ENCODE measurements at places on chromosomes 2 and 18. TPM values are rescaled to one million over a fixed set of nuclear protein-coding genes. Genes with fewer than 3 reads are reported as not detected.
A peak's percentile ranks its signal among the peaks of the same experiment; 100 is the strongest.

- ATAC-seq: peak; percentile 67
- H3K27me3 ChIP-seq: no peaks in the 10 kb centered on the region
- no peaks in the 10 kb centered on the region for H3K36me3 ChIP-seq
Observed at GRCh38 chr18:5582849-5583681, 39.3 kb upstream of the EPB41L3 start.

DNA sequence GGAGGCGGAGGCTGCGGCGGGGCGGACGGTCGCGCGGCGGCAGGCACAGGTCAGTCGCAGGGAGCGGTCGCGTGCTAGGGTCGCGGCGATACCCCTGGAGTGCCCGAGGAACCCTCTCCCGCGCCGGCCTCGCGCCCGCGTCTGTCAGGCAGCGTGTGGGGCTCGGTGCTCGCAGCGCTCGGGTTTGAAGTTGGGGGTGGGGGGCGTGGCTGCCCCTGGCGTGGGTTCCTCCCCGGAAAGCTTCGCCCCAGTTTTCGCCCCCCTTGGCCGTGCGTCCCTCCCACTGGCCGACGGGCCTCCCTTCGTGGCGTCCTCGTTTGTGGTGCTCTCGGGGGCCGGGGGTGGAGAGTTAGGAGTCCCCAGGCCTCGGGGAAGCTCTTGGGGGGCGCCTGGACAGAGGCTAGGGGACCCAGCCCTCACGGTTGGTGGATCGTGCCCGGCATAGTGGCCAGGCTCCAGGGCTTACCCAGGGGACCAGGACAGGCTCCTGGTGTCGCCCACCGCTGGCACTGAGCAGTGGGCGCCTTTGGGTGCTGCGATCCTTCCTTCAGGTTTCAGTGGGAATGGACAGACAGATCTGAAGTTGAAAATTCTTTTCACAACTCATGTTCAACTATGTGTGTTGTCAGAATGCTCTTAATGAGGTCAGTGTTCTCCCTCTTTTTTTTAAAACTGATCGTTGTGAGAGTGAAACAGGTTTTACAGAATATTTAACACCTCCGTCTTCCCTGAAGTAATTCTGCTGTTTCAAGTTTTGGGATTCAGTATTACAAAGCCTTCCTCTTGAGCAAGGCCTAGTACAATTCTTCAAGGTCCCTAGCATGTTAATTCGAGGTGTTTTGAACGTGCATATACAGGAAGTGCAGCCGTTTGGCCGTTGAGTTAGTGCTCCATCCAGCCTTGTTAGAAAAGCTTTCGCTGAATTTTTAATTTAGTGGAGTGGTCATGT, 604 bp downstream of the RALBP1 start:
- peak overlapping the region; percentile 89 for H3K27ac ChIP-seq
- ATAC-seq: no peak
- H3K27me3 ChIP-seq: no peaks in the 10 kb centered on the region
- H3K4me3 ChIP-seq: peak overlapping the region; percentile 88

Gene GALR1
- 0.62 TPM for total RNA-seq

DNA sequence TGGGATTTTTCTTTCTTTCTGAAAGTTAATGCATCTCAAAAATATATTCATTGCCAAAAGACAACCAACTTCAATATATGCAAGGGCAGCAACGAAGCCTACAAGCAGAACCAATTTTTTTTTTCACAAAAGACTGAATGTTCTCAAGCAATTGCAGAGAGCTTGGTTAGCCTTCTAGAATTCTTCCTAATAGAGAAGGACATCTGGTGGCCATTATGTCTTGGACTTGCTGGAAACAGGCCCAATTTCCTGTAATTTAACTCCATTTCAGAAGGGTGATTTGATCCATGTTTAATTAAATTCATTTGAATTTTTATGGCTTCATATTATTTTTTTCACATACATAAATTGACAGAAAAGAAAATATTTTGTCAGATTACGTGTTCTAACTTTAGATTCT, 208.0 kb downstream of the TPGS2 start:
- no peaks in the 10 kb centered on the region for H3K27me3 ChIP-seq
- no peak overlapping the region for H3K27ac ChIP-seq
- no peak overlapping the region for H3K4me3 ChIP-seq
- H3K4me1 ChIP-seq: no peaks in the 10 kb centered on the region
- ATAC-seq: no peak

- no peaks in the 10 kb centered on the region for H3K27me3 ChIP-seq
- no peaks in the 10 kb centered on the region for H3K4me1 ChIP-seq
- no peak overlapping the region for H3K27ac ChIP-seq
- no peak for ATAC-seq
- no peak overlapping the region for H3K4me3 ChIP-seq
Observed at GRCh38 chr2:86832334-86833096, 29.2 kb downstream of the CD8B start.
